Stimulated activated naive CD4-positive, alpha-beta T cell treated with Interleukin-2 at 50 U/mL for 16 hours (primary cell): ENCODE measurements at places on chromosomes 5 and 9.

GRCh38 chr9:131583836-131584555, 38.7 kb downstream of the PRRT1B start:
- no peak for DNase-seq

DNA sequence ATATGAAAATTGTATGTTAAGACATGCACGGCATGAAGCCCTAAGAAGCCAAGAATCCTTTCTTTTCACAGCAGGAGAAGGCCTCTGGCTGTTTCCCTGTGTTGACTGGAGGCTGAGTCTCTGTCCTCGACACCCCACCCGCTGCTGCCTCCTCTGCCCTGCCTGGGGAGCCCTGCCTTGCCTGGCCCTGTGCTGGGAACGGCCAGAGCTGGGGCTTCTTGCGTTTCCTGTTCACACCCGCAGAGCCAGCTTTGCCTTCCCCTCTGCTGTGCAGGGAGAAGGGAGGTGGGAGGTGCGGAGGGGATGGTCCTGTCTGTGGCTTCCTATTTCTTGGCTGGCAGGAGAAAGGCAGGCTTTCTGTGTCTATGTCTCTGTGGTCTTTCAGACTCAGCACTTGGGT, 6.9 kb upstream of the GMCL2 start:
- no peak for DNase-seq

DNA sequence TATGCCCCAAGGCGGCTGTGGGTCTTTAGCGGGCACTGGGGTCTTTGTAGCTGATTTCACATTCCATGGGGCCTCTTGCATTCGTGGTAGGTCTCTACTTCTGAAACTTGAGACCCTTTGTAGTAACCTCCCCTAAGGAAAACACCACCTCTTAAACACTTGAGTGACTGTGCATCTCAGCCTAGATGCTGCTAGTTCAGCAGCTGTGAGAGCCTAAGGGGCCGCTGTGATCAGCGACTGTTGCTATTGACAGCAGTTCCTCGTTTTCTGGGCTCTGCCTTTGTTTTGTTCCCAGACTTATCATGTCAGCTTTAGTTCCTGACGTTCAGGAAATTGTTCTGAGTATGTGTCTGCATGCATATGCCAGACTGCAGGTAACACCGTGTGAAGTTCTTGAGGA, 171.2 kb downstream of the HSPA4 start:
- no peak for DNase-seq

DNA sequence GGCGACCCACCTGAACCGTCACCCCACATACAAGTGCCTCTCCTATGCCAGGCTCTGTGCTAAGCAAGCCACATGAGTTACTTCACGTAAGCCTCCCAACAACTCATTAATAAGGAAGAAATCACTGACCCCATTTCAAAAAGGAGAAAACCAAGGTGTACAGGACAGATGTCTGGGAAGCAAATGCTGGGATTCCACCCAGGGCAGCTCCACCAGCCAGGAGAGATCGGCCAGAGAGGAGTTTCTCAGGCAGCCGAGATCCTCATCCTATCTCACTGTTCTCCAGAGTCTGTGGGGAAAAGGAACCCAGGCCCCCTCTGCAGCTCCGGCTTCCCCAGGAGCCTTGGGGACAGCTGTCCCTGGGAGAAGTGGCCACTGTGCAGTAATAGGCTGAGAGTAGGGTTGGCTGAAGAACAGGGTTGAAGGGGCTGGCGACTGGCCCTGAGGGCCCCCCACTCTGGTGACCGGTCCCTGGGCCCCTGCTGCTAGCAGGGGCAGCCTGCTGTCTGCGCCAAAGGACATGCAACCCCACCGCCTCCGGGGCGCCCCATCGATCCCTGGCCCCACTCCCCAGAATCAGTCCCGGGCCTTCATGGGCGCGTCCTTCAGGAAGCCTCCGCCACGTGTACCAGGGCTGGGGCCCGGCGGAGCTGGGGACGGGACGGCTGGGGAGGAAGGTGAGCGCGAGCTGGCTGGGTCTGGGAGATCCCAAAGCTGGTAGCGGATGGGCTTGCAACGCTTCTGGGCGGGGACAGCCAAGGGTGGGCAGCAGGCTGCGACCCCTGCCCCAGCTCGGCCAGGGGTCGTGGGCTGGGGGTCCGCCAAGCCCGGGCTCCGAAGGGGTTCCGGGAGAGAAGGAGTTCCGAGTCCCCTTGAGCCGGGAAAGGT, 44.1 kb upstream of the STXBP1 start:
- no peak for DNase-seq

DNA sequence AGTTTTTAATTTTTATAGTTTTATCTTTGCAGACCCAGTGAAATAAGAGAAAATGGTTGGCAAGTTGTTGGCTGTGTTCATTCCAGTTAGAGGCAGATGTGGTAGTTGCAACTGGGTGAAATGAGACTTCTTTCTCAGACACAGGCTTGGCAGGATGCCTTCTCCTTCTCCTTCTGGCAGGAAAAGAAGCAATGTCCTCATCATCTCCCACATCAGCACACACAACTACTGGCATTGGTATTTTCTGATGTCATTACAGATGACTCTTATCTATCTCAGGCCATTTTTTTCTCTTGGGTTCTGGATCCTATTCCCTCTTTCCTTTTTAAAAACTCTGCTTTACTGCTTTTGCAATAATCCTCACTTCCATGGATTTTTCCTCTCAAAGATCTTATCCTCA, 103.3 kb upstream of the EDIL3 start:
- DNase-seq: no peak

GRCh38 chr5:145921211-145921610, 15.2 kb upstream of the SH3RF2 start:
- no peak for DNase-seq

- DNase-seq: no peak
Measured at GRCh38 chr5:111641533-111642233, 115.3 kb downstream of the NREP start.

DNA sequence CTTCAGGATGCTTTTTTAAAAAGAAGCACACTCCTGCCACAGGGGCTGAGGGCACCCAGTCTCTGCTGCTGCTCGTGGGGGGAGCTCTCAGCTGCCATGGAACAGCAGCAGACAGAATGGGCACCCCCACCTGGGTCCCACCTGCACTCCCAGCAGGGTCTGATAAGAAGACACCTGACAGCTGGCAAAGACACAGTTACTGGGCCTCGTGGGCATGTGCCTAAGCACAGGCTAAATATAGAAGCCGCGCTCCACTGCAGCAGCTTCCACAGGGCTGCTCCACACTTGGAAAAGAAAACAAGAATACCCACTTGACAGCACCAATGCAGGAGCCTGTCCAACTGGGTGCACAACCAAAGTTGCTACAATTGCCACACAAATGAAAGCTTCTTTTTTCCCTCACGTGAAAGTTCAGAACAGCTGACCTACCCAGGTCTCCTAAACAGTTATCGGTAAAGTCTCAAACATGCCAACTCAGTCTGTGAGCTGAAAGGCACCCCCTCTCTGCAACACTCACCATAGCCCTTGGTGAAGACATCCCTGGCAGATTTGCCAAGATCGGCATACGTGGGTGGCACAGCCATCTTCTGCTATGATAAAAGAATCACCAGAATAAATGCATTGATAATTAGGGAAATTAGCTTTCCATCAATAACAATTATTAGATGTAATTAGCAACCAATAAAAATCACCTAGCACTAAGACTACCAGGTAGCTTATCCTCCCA, 12.2 kb downstream of the VDAC1 start:
- no peak for DNase-seq

GRCh38 chr9:35489313-35490154, at the start of gene RUSC2:
TSS of gene RUSC2 (plus strand) at chr9:35490111. CDS start at chr9:35546522, 56,411 bp downstream.
- no peak for DNase-seq

DNA sequence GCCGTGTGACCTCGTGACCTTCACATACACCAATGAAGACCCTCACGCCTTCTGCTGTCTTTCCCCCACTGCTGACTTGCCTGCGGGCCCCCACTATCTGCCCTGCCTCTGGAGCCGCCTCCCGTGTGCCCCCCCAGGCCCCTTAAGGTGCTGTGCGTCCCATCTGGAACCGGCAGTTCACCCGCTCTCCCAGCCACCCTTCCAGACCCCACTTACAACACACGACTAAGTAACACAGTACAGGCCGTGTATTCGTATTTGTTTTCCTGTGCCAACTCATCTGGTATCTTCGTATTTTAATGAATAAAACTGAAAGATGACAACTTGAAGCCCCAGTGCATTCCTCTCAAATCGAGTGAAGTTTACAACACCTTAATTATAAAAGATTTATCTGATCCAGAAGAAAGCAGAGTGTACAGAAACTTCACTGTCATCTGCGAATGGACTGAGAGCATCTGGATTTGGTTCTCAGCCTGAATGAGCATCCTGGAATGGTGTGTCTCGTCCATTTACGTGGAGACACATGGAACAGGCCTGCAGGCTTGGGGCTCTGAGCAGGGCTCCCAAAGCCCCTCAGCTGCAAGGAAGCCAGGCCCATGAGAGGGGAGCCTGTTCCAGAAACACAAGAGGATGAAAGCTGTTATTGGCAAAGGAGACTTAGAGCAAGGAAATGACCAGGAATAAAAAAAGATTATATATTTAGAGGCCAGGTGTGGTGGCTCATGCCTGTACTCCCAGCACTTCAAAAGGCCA, 21.9 kb upstream of the TERT start:
- DNase-seq: no peak

DNA sequence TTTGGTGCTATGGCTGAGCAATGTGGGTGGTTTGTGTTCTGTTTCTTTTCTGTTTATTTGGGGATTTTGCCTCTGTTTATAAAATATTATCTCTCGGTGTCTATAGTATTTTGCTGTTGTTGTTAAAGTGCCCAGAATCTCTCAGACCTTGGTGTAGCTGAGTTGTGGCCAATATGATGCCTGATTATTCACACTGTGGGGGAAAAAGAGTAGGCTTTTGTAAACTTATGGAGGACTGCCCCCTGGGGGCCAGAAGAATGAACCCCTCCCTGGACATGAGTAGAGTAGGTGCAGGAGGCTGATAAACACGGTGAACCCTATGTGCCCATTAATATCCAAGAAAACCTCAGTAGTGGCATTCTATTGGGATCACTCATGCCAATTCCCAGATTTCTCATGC, 49.0 kb upstream of the DPYSL3 start:
- no peak for DNase-seq

GRCh38 chr9:40926404-40927259, 201.8 kb downstream of the FOXD4L6 start:
- DNase-seq: no peak

DNA sequence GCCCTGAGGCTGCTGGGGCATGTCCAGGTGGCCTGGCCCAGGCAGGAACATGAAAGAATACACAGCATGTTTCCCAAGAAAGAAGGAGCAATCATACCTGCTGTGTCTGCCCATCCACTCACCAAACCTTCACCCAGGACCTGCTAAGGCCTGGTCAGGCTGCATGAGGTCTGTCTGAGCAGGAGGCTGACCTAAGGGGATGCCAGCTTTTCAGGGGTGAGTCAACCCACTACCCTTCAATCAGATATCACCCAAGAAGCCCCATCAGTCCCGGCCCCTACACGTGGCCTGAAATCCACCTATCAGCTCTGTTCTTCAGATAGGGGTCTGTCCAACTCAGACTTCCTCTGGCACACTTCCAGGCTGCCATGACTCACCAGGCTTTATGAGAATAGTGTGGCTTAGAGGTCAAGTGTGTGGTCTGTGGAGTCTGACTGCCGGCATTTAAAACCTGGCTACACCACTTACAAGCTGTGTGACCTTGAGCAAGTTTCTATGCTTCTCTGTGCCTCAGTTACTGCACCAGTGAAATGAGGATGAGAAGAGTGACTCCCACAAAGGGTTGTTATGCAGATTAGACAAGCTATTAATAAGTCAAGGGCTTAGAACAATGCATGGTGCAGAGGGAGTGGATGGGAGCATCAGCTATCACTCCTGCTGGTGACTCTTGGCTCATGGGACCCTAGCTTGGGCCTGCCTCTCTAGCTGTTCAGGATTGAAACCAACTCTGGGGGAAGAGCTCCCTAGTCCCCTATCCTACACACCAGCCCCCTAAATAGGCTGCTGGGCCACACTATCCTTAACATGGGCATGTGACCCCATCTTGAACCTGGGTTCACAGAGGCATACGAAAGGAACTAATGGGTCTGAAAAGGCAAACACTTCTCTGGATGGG, 130.3 kb downstream of the PAX5 start:
- DNase-seq: no peak

DNA sequence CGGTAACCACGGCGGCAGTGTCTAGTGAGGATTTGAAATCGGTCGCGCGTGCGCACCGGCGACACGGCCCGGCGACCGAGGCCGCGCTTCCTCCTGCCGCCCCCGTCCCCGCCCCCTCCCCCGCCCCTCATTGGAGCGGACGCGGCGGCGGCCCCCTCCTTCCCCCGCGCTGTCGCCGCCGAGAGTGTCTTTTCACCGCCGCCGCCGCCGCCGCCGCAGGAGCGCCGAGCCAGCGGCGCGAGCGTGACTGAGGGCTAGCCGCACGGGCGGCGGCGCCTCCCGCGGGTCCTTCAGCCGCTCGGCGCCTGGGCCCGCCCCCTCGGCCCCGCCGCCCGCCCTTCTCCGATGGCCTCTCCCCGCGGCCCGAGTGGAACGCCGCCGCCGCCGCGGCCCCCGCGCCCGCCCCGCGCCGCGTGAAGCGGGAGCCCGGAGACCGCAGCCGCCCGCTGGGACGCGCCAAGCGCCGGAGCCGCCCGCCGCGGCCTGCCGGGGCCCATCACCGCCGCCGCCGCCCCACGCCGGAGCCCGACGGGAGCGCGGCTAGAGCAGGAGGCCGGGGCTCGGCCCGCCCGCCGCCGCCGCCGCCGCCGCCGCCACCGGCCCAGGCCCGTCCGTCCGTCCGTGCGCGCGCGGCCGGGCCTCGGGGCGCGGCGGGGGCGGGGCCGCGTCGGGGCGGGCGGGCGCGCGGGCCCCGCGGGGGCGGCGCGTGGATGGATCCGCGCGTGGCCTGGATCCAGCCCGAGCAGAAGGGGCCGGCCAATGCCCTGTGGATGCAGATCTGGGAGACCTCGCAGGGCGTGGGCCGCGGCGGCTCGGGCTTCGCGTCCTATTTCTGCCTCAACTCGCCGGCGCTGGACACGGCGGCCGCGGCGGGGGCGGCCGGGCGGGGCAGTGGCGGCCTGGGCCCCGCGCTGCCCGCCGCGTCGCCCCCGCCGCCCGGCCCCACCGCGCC, at the start of gene TENT4A:
TSS of gene TENT4A (plus strand) at position 159 of the 952 bp plus-strand sequence. CDS start at position 711, 552 bp downstream.
- DNase-seq: no peak
